ENCODE measurements at places on chromosomes 5 and 9. TPM values are rescaled to one million over a fixed set of nuclear protein-coding genes. Genes with fewer than 3 reads are reported as not detected.

Gene ZFAND5
- 403 TPM for total RNA-seq

Gene SLCO6A1
- not detected for total RNA-seq

Gene CTNND2
- total RNA-seq, result not detected

Gene ADRB2
- total RNA-seq, result 27.5 TPM

Gene GMCL2
- not detected for total RNA-seq

Gene THBS4
- 0.10 TPM for total RNA-seq

Gene RBM27
- 72.1 TPM for total RNA-seq

Gene GPR151
- not detected for total RNA-seq

Gene ERAP2
- 77.3 TPM for total RNA-seq

Gene TIFAB
- total RNA-seq, result under 0.01 TPM

Gene TNFSF8
- total RNA-seq, result 83.1 TPM

Gene ZNF300
- total RNA-seq, result 4.0 TPM

Gene SLC1A3
- 3.9 TPM for total RNA-seq

Gene FAM221B
- not detected for total RNA-seq

Gene EGFLAM
- total RNA-seq, result not detected

Gene ELL2
- total RNA-seq, result 91.1 TPM

Gene GRM6
- total RNA-seq, result not detected

Gene SH3RF2
- 0.31 TPM for total RNA-seq
